A172 (cell line): ENCODE measurements at places on chromosomes 3 and 15. TPM values are rescaled to one million over a fixed set of nuclear protein-coding genes. Genes with fewer than 3 reads are reported as not detected.

Gene ACVR2B
- 1.2 and 1.3 TPM in 2 replicates for total RNA-seq

Gene MESP1
- 0.89 and 1.5 TPM in 2 replicates for total RNA-seq

GRCh38 chr3:32603064-32603463 lies 32.4 kb upstream of the DYNC1LI1 start:
- no peak for DNase-seq

Gene THBS1
- 26.4 and 49.2 TPM in 2 replicates for total RNA-seq

DNA sequence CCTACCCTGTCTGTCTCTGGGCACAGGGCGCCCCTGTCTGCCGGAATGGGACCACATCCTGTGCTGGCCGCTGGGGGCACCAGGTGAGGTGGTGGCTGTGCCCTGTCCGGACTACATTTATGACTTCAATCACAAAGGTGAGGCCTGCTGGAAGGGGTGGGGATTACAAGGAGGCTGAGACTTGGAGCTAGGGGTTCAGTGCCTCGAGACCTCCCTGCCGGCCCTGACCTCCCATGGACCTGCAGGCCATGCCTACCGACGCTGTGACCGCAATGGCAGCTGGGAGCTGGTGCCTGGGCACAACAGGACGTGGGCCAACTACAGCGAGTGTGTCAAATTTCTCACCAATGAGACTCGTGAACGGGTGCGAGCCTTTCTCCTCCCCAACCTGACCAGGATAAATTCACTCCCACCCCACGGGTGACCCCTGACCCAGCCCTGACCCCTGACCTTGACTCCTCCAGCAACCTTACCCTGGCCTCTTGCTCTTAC lies 20.4 kb downstream of the PTH1R start:
- DNase-seq: no peak

DNA sequence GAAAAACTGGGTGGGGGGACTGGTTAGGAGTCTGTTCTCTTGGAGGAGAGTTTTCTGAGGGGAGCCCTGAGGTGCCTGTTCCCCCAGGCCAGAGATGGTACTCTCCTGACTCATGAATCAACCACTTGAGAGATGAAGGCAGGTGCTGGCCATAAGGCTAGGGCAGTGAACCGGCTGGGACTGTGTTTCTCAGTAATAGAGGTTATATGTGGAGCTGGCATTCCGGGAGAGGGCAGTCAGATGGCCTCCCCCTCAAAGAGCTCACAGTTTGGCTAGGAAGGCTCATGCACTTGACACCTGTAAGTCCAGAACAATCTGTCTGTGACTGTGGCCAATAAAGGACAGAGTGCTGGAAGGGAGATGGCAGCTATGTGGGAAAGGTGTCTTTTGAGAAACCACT lies 10.0 kb upstream of the SCN10A start:
- DNase-seq: no peak

DNA sequence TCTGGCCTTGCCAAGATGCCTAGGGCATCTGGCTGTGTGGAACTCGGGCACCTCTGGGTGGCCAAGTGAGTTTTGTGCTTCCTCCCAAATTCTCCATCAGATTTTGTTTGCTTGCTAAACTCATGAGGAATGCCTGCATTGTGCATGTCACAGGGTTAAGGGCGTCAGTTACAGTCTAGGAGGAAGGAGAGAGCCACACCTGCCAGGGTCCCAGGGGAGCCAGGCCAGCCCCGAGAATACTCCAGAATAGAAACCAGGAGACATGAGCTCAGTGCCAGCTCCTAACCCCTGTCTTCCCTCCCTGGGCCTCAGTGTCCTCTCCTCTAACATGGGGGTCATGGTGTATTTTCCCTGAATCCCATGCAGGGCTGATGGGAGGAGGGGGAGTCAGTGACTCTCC lies 22.0 kb upstream of the SKOR1 start:
- no peak for DNase-seq

DNA sequence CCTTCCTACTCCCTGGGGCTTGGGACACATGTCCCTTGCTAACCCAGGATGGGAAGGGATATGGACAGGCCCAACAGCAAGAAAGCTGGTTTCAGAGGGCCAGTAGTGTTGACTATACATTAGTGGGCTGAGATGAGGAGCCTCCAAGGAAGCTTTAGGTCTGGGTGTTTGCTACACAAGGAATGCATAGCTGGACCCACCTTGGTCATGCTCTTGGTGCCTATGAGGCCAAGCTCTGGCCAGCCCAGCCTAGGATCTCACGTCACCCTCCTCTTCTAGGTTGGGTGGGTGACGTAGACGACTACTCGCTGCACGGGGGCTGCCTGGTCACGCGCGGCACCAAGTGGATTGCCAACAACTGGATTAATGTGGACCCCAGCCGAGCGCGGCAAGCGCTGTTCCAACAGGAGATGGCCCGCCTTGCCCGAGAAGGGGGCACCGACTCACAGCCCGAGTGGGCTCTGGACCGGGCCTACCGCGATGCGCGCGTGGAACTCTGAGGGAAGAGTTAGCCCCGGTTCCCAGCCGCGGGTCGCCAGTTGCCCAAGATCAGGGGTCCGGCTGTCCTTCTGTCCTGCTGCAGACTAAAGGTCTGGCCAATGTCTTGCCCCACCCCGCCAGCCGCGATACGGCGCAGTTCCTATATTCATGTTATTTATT lies 653 bp upstream of the WDR6 start:
- no peak for DNase-seq

- no peak for DNase-seq
Measured at GRCh38 chr15:73965094-73965757, 26.9 kb downstream of the STOML1 start.

Gene PEX11A
- total RNA-seq: 6.3 and 7.2 TPM in 2 replicates

Gene P2RY14
- 0.03 and 0.05 TPM in 2 replicates for total RNA-seq
